ENCODE measurements at places on chromosomes 2 and 18.
A peak's percentile ranks its signal among the peaks of the same experiment; 100 is the strongest.

GRCh38 chr18:62844850-62845643, 129.7 kb downstream of the PHLPP1 start:
- DNase-seq = no peak

GRCh38 chr18:26746398-26746797, 119.1 kb downstream of the AQP4 start:
- DNase-seq = peak; percentile 10

DNA sequence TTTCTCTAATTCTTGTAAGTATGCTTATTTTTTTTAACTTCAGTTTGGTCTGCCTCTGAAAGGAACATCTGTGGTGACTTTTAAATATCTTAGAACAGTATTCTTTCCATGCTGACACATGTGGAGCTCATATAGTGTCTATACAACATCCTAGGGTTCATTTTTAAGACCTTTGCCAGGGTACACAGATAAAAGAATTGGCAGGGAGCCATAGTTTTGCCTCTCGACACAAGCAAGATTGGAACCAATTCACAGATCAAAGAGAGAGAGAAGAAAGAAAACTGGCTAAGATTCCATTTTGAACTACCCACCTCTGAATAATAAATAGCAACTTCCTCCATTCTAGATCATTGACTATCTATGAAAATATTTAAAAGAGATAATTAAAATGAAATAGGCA, 142.7 kb upstream of the ST6GAL2 start:
- no peak for DNase-seq

DNA sequence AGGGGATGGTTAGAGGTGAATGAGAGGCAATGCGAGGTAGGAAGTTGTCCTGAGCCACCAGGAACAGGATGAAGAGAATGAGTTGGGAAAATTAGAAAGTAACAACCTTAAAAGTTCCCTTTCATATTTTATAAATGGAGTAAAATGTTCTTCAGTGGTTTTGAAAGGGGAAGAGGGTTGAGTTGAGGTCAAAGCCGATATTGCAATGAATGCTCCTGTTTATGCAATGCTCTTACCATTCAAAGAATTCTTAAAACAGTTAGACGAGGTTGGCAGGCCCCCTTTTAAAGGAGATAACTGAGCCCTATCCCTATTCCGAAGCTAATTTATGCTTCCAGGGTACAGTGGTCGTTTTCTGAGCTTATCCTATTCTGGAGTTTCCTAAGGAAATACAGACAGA, 2110.3 kb upstream of the CELF4 start:
- no peak for DNase-seq

DNA sequence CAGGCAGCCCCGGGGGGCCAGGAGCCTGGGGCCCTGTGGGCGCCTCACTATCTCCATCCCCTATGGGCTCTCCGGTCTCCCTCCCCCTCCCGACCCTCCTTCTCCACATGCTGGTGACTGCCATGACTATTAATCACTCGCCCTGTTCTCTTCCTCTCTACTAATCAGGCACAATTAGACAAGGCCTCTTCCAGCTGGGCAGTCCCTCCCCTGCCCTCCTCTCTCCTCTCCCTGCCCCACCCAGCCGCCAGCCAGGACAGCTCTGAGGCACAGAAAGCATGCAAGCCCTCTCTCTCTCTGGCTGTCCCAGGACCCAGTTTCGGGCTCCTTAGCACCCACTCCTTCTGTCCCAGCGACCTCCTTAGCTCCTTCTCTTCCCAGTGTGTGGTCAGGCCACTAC, 5.8 kb downstream of the ASIC4 start:
- DNase-seq = no peak

- no peak for DNase-seq
Observed at GRCh38 chr2:75513616-75514170, 47.0 kb downstream of the EVA1A start.

GRCh38 chr2:176128982-176129796, at the start of gene HOXD8:
TSS of gene HOXD8 (plus strand) at chr2:176129705. CDS start at chr2:176130367, 662 bp downstream.
- DNase-seq = no peak

DNA sequence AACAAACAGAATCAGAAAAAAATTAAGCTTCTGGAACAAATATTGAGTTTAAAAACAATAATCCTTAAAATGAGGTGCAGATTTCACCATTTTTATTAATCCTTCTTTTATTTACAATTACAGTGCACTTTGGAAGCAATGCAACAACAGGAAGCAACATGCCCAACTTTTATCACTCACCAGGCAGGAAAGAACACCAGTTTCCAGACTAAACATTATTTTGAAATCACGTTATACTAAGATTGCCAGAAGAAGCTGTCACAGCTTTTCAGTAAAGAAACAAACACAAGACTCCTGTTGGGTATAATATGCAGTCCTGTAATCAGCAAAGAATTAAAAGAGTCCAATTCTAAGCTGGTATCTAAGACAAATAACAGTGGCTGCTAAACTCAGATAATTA, 137.9 kb upstream of the ZC3H15 start:
- DNase-seq = no peak

DNA sequence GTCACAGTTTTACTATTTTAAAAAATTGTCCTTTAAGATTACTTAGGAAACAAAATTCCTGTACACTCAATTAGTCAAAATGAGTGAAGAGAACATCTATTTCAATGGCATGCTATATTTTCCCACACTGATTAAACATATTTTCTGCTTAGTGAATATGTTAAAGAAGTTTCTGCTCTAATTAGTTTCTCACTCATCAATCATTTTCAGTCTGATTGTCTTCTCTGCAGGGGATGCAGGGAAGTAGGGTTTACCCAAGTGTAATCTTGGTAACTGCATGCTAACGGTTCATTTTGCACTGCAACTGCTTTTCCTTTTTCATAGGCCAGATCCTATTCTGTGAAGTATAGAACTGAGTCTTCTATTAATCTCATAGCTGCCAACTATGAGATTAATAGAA, 78.5 kb downstream of the ARL6IP6 start:
- DNase-seq = no peak

DNA sequence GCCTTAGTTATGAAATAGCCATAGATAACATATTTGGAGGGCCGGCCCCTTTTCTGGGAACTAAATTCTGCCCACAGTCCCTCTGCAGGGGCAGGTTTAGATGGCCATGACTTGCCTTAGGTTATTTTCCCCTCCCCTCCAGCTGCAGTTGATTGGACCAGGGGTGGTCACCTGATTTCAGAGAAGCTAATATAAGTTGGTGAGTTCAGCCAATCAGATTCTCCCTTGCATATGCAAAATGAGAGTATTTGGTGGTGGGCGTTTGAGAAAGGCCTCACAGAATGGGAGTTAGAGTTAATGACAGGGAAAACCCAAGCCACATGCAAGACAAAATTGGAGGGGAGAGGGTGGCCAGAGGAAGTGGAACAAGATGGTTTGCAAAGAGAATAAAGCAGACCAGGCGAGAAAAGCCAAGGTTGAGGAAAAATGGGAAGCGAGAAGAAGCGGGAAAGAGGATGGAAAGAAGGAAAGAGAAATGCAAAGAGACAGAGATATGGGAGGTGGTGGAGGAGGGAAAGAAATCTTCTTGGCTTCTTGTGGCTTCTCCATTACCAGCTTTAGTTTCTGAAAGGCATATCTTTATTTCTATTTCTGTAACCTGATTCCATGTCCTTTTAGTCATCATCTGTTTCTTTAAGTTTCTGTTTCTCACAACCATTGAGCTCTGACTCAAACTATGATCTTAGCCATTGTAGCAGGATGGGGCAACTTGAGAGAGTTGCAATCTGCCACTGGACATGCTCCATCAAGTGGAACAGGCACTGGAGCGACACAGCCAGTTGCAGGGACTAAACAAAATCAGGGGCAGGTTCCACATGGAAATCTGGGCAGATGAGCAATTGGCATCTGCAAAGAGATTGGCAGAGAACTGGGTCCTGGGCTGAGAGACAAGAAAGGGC, 108.1 kb upstream of the SIX3 start:
- DNase-seq = no peak

DNA sequence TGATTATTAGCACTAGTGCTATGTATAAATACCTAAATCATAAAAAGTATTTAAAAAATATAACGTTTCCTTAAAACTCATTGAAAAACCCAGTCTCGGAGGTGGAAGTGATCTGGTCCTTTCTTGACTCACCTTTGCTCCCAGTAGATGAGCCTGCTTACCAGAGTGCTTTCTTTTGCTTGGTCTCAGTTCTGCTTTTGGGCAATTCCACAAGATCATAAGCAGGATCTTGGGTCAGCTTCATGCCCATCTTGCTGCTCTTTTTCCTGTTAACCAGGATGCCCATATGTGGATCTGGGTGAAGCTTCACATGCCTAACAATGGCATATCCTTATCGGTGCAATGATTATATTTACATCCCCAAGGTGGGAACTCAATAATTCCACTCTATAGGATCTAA, 332.1 kb upstream of the FAM98A start:
- no peak for DNase-seq

- DNase-seq = no peak
Observed at GRCh38 chr2:12921321-12921720, 204.6 kb downstream of the TRIB2 start.

GRCh38 chr2:108585436-108585835, 51.2 kb downstream of the LIMS1 start:
- no peak for DNase-seq

DNA sequence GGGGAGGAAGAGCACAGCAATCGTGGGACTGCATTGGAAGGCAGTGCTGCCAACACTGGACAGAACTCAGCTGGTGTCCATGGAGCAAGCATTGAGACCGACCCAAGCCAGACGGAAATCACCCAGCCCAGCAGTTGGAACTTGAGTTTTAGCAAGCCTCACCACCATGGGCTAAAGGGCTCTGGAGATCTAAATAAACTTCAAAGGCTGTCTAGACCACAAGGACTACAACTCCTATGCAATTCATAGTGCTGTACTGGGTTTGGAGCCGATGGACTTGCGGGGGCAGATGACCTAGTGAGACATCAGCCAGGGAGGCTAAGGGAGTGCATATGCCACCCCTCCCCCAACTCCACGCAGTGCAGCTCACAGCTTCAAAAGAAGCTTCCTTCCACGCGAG, 243.6 kb upstream of the SLC39A10 start:
- DNase-seq = no peak

DNA sequence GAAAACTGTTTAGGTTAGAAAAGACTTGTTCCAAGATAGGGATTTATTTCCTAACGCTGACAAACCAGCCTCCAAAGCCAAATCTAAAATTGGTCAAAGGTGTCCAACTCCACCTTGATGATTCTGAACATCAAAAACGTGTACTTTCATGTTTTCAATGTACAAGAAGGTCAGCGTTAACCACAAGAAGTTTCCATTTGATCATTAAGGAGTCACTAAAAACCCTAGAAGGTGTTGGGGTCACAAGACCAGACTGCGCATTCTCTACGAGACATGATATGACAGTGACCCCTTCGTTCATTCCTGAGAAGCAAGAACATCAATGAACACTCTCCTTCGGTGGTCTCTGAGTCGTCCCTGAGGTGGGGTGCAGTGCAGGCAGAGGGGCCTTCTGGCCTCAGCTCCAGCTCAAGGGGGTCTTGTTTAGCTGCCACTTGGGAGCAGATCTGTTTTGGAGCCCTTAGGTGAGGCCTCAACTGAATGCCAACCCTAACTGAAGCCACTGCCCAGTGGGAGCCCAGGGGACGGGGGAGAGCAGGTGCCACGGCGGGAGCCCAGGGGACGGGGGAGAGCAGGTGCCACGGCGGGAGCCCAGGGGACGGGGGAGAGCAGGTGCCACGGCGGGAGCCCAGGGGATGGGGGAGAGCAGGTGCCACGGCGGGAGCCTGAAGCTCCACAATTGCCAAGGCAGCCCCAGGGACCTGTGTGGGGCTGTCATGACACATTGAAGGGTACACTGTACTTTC, 55.2 kb downstream of the PARD6G start:
- DNase-seq = no peak

DNA sequence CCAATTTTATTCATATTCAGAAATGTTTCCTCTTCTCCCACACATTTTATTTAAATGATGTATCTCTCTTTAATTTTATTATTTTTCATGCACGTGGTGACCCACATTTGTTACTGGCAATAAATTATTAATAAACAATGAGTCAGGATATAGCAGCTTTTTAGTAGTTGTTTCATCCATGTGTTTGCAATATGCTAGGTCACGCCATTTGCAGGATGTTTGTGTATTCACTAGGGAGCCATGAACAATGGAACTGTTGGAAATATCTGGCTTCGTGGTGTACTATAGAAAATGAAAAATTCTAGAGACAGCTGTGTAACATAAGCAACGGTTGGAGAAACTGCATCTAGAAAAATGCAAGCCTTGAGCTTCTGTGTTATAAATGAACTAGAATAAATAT, 176.0 kb upstream of the COL3A1 start:
- DNase-seq = no peak

GRCh38 chr2:53510401-53510800, 257.2 kb upstream of the CHAC2 start:
- DNase-seq = no peak

Measured in HL-60 (cell line).